ENCODE measurements at places on chromosomes 12 and 14.

DNA sequence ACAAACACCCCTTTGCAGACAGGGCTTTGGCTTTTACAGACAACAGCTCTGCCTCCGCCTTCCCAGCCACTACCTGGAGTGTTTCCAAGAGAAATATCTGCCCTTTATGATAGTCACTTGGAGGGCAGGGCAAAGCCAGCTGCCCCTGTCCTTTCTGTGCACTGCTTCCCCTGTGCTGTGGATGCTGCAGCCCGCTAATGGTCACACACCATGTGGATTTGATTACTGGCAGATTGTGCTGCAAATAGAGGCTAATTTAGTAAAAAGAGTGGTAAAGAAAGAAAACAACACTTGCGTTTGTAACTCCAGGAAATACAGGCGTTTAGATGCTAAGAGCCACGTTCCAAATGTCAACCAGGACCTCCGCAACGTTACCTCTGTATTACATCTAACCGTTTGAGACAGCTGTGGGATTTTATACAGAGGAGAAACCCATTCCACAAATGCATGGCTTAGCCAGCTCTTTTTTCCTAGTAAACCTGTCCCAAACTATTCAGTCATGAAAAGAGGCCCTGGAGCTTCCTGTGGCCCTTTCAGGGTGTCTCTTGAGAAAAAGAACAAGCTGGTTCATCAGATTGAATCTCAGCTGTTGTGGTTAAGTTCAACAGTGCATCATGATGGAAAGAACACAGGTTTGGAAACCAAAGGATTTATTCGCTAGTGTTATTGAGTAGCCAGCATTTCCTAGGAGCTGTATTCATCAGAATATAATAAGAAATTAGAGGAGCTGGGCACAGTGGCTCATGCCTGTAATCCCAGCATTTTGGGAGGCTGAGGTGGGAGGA lies 30.1 kb upstream of the PWP1 start:
- DNase-seq, result no peak

DNA sequence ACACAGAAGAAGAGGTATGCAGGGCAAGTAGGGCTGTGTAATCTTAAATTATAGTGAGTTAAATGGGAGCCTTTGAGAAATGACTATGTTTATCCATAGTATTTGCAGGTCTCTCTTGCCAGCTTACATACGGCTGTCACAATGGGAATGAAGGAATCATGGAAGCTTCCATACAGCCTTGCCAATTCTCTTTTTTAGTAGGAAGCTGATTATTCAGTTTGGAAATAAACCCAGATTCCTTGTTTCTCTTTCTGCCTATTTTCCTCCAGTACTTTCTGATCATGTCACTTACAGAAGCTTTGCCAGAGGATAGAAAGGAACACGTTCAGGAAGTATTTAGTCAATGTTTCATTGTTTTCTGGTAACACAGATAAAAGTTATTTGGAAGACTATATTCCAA lies 217.4 kb upstream of the DIO2 start:
- no peak for DNase-seq

DNA sequence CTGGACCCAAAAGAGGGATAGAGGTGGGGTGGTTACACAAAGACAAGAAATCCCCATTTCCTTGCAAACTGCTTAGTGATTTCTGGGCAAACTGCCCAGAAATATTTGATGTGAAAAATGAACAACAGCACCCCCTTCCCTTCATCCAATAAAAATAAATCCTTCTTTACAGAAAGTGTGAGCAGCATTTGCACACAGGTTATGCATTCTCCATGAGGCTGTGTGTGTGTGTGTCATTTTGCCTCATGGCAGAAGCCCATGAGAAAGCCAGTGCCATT lies 17.2 kb upstream of the NRXN3 start:
- no peak for DNase-seq

GRCh38 chr14:66046035-66046434 lies 440.1 kb upstream of the CCDC196 start:
- DNase-seq, result no peak

- DNase-seq, result no peak
Measured at GRCh38 chr12:64232196-64232595, 10.1 kb upstream of the KICS2 start.

GRCh38 chr12:130636370-130636769 lies 79.7 kb downstream of the RIMBP2 start:
- DNase-seq, result no peak

- DNase-seq, result no peak
Measured at GRCh38 chr12:30996752-30997151, 70.2 kb downstream of the TSPAN11 start.

DNA sequence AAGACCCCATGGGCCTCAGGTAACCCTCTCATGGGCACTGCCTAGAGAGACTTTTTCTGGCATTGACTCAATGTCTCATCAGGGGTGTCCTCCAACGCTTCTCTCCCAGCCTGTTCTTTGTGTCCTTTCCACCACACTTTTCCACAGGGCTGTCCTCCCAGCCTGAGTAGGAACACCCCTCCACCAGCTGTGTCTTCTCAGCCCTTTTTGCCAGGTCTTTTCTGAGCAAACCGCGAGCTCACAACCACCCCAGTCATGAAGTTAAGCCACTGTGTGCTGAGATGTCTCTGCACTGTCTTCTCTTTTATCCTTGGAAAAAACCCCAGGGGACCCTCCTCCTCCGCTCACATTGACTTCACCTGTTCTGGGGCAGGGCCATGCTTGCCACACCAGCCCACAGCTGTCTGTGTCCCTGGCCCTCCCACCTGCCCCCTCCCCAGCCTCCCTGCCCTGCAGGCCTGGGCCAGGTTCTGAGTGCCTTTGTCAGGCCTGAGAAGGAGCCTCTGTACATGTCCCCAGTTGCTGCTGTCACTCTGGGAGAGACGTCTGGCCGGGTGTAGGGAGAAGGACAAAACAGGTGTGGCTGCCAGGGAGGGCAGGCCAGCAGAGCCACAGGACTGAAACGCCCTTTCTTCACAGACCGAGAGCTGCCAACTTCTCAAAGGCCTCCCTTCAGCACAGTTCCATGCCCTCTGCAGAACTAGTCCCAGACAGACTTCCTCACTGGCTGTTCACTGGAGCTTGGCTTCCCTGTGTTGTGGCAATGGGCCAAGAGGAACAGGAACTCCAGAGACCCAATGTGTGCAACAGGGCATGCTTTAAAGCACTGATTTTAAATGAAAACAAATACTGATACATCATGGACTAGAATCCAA lies 50.5 kb upstream of the PNMA1 start:
- no peak for DNase-seq

- DNase-seq, result no peak
Measured at GRCh38 chr14:33578461-33579216, 372.2 kb downstream of the EGLN3 start.

- DNase-seq, result no peak
Measured at GRCh38 chr12:57340104-57340503, 89.1 kb upstream of the STAC3 start.

DNA sequence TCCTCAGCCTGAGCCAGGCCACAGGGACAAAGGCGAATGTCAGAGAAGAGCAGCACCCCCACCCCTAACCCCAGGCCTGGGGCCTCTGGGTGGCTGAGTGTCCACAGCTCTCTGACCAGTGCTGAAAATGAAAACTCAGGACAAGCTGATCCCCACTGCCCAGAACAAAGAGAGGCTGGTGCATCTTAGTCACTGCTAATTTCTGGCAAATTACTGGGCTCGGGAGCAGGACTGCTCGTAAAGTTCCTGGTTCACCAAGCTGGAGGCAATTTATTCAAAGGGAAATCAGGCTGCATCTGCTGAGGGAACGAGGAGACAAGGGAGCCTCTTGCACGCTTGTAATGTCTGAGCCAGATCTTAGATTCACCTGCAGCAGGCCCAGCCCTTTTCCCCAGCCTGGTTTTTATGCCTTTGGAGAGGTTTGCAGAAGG lies 43.2 kb downstream of the CALM1 start:
- DNase-seq, result no peak

GRCh38 chr14:63292805-63293204 lies 25.9 kb downstream of the GPHB5 start:
- DNase-seq, result no peak

- no peak for DNase-seq
Measured at GRCh38 chr12:92943482-92944250, 14.6 kb upstream of the EEA1 start.

- DNase-seq, result no peak
Measured at GRCh38 chr14:105069871-105070759, 4.9 kb upstream of the GPR132 start.
